ENCODE measurements at places on chromosomes 6 and 20. TPM values are rescaled to one million over a fixed set of nuclear protein-coding genes. Genes with fewer than 3 reads are reported as not detected.

Gene CCM2L
- total RNA-seq, result not detected

Gene HLA-DQA2
- not detected for total RNA-seq

Gene LCA5
- 2.4 TPM for total RNA-seq

Gene ATRN
- total RNA-seq, result 44.0 TPM

Gene CRISP1
- not detected for total RNA-seq

Gene TFAP2D
- total RNA-seq, result not detected

Gene SAMHD1
- 27.1 TPM for total RNA-seq

Gene TBC1D32
- 19.6 TPM for total RNA-seq

Gene TNF
- total RNA-seq, result under 0.01 TPM

Gene DNAH8
- total RNA-seq, result 1.5 TPM

Gene WDR46
- 93.1 TPM for total RNA-seq

Gene TRIM15
- total RNA-seq, result not detected

Gene RIPOR3
- total RNA-seq, result 40.7 TPM

Gene BCAS1
- total RNA-seq, result not detected

Gene KCNK15
- total RNA-seq, result not detected

Gene PTCRA
- not detected for total RNA-seq

Gene BHLHE23
- not detected for total RNA-seq

Gene HAO1
- total RNA-seq, result not detected

Gene IL17A
- total RNA-seq, result not detected

Gene SLC17A2
- not detected for total RNA-seq

Gene WFDC2
- not detected for total RNA-seq

Gene DEFB124
- not detected for total RNA-seq

Measured in placental pericyte (primary cell).